CD4-positive, alpha-beta memory T cell (primary cell): ENCODE measurements at places on chromosomes 2 and 18. TPM values are rescaled to one million over a fixed set of nuclear protein-coding genes. Genes with fewer than 3 reads are reported as not detected.

DNA sequence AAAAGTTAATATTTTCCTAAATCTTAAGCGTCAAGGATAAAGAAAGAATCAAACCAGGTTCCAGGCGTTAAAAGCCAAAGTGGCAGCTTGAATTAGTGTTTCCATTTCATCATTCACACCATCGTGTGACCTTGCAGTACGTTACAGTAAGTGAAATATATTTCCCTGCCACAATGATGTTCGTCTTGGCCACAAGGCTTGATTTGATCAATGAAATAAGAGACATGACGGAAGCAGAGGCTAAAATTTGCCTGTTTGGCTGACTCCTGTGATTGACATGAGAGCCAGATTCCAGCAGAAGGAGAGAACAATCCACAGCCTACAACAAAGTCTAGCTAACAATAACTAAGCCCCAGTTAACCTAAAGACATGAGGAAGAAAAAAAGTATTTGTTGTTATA lies 62.0 kb downstream of the ASXL2 start:
- H3K4me1 ChIP-seq: peaks cover 30% of the 10 kb centered on the region
- H3K27me3 ChIP-seq: no peaks in the 10 kb centered on the region
- H3K27ac ChIP-seq: no peak overlapping the region
- no peak for DNase-seq

- H3K4me3 ChIP-seq: no peak overlapping the region
- no peaks in the 10 kb centered on the region for H3K4me1 ChIP-seq
- no peaks in the 10 kb centered on the region for H3K36me3 ChIP-seq
- DNase-seq: no peak
Measured at GRCh38 chr2:160205505-160205904, 5.4 kb upstream of the ITGB6 start.

GRCh38 chr18:3402982-3403451 lies 47.0 kb upstream of the TGIF1 start:
- H3K27ac ChIP-seq: no peak overlapping the region
- peak; percentile 25 for DNase-seq
- no peaks in the 10 kb centered on the region for H3K36me3 ChIP-seq
- H3K4me1 ChIP-seq: peaks cover 7% of the 10 kb centered on the region

- no peaks in the 10 kb centered on the region for H3K36me3 ChIP-seq
- no peak overlapping the region for H3K27ac ChIP-seq
- no peak for DNase-seq
- no peak overlapping the region for H3K4me3 ChIP-seq
- H3K4me1 ChIP-seq: peaks cover 81% of the 10 kb centered on the region
- no peaks in the 10 kb centered on the region for H3K27me3 ChIP-seq
Measured at GRCh38 chr2:39140322-39140847, 19.5 kb upstream of the SOS1 start.

GRCh38 chr2:48316753-48317750 lies 212.9 kb upstream of the STON1 start:
- H3K4me1 ChIP-seq: peaks cover 74% of the 10 kb centered on the region
- peak overlapping the region; percentile 53 for H3K27ac ChIP-seq
- no peaks in the 10 kb centered on the region for H3K27me3 ChIP-seq
- H3K36me3 ChIP-seq: no peaks in the 10 kb centered on the region
- H3K4me3 ChIP-seq: peak overlapping the region; percentile 1

DNA sequence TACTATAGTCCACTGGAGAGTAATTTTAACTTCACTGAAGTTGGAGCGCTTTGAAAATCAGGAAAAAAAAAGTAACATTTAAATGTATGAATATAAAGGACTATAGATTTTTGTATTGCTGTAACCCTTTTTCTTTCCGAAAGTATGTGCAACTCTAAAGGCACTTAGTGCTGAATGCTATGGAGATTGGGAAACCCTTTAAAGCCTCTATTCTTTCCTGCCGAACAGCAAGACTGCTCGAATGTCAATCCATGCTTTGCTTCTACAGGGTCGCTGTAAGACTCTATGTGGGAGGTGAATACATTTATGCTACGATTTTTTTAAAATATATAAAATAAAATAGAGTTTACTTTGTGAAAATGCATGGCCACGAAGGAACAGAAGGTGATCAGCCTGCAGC lies 825 bp downstream of the GRB14 start:
- H3K36me3 ChIP-seq: no peaks in the 10 kb centered on the region
- H3K4me3 ChIP-seq: no peak overlapping the region

DNA sequence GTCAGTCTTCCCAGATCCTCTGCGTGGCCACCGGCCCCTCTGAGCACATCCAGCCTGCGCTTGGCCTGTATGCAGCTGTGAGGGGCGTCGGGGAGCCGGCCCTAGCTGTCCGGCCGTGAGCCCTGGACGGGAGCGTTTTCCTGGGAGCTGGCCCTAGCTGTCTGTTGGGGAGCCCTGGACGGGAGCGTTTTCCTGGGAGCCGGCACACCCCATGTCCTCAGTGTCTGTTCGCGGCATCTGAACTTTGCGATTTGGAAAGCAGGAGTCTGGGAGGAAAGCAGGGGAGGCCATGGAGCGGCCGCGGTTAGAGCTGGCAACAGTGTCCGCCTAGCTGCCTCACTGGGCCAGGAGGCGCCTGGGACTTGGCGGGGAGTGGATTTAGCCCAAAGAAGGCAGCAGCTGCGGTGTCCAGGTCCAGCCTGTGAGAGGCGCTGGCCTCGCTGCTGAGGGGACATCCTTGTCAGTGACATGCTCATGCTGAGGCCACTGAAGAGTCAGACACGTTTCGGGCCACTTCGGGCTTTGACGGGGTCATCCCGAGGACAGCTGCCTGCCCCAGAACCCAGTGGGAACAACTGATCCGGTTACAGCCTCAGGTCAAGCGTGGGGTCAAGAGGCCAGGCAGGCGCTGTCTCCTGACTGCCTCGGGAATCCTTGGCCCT lies 75.8 kb downstream of the KCNG2 start:
- H3K36me3 ChIP-seq: no peaks in the 10 kb centered on the region
- no peaks in the 10 kb centered on the region for H3K27me3 ChIP-seq
- no peak overlapping the region for H3K4me3 ChIP-seq
- H3K4me1 ChIP-seq: no peaks in the 10 kb centered on the region
- no peak for DNase-seq

DNA sequence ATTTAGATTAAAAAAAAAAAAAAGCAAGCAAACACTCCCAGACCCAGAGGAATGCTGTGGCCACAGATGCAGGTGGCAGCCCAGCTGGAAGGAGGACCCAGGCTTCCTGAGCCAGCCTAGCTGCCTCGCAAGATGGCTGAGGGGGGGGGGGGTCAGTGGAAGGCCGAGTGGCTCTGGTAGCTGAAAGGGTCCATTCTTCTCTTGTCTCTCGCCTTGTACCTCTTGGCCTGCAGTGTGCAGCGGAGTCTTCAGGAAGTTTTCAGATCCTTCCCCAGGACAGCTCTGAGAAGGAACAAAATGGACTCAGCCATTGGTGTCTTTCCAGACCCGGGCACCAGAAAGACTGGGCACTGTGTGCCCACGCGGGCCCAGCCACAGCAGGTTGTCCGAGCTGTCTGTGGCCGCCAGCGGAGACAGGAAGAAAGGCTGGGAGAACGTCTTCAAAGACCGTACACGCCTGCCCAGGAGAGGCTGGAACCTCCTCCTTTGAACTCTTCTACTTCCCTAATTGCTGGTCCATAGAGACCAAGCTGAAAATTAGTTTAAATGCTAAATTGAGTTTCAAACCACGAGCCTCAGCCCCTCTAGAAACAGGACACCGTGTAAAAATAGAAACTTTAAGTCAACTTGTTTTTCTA lies 21.3 kb downstream of the APCDD1 start:
- DNase-seq: no peak
- H3K4me1 ChIP-seq: no peaks in the 10 kb centered on the region
- H3K27ac ChIP-seq: no peak overlapping the region
- H3K4me3 ChIP-seq: no peak overlapping the region
- no peaks in the 10 kb centered on the region for H3K27me3 ChIP-seq
- H3K36me3 ChIP-seq: no peaks in the 10 kb centered on the region

DNA sequence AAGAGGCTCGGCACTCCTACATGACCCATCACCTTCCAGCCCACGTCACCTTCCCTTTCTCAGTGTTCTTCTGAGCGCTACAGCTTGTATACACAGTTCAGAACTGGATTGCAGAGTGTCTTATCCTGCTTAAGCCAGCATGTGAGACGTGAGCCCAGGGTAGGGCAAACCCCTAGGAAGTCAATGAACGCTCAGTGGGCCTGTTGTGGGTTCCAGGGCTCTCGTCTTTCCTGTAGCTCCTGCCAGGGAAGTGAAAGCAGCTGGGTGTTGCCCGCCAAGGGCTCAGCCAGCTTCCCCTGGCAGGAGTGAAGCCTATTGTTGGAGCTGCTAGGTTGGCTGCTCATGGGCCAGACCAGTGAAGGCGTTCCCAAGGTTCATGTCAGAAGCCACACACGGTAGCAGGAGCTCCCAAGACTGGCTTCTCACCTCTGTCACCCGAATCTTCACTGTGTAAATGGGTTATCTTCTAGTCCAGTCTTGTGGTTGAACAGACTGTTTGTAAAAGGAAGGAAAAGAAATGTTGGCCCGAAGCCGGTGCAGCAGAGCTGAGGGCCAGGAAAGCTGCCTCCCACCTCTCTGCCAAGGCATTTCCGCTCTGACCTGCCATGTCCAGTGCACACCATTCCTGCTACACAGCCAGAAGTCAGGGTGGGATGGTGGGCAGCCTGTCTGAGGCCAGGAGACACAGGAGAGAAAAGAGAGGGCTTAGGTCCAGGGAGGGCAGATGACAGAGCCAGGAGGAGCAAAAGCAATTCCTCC lies 69.6 kb upstream of the RMDN2 start:
- peaks cover 19% of the 10 kb centered on the region for H3K4me1 ChIP-seq
- DNase-seq: no peak
- H3K27ac ChIP-seq: no peak overlapping the region
- no peaks in the 10 kb centered on the region for H3K27me3 ChIP-seq
- H3K4me3 ChIP-seq: no peak overlapping the region

- no peak for DNase-seq
- H3K27me3 ChIP-seq: peaks cover 3% of the 10 kb centered on the region
- H3K4me3 ChIP-seq: no peak overlapping the region
- no peaks in the 10 kb centered on the region for H3K36me3 ChIP-seq
- H3K4me1 ChIP-seq: no peaks in the 10 kb centered on the region
Measured at GRCh38 chr2:73300926-73301325, 7.6 kb upstream of the EGR4 start.

DNA sequence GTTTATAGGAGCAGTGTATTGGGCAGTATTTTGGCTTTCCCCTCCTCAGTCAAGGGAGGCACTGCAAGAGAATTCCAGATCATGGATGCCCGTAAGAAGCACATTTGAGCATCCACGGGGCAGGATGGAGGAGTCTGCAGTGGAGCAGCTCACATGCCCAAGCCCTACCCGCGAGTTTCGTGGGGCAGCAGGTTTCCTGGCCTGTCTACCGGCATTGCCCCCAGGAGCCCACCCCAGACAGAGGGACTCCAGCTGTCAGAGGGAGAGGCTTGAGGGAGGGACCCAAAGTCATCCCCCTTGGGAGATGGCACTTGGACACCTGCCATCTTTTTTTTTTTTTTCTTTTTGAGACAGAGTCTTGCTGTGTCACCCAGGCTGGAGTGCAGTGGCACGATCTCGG lies 31.3 kb downstream of the TMEM177 start:
- H3K27ac ChIP-seq: no peak overlapping the region
- no peak for DNase-seq
- no peak overlapping the region for H3K4me3 ChIP-seq

DNA sequence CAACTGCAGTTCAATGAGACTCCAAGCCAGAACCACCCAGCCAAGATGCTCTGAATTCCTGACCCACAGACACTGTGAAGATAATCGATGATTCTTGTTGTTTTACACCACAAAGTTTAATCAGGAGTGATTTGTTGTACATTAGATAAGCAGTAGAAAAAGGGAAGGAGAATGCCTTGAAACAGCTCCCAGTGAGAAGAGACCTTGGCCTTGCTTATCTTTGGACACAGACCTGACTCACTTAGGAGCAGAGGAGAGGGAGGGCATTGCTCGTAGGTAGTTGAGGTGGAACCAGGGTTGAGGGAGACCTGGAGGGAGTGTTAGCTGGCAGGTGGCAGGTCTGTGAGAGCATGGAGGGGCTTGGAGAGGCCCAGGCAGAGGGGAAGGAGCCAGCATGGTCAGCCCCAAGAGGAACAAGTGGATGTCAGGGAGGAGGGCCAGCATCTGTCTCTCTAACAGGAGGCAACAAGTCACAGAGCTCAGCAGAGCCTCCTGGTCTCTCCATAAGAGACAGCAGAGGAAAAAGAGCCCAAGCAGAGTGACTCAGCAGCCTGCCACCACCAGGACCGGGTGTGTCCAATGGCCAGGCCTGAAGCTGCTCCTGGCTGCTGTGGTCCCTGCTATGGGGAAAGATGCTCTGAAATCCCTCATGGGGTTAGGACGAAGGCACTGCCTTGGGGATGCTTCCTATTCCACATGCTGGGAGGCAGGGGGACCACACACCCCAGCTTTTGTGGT lies 161.6 kb upstream of the CAPN13 start:
- no peak overlapping the region for H3K4me3 ChIP-seq
- H3K36me3 ChIP-seq: no peaks in the 10 kb centered on the region
- DNase-seq: no peak

DNA sequence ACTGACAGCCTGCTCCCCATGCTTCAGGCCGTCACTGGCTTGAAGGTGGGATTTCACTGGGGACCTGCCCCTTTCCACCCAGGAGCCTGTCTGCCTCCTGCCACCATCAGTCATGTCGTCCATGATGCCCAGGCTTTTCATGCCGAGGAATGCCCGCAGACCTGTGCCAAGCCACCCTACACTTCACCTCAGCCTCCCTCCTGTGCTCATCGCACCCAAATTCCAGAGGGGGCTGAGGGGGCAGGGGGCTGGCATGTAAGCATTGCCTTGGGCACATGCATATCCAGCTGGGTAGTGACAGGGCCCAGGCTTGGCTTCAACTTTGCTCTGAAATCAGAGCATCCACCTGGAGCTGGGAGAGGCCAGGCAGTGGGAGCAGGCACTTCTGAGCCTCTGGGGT lies 20.9 kb upstream of the RPRM start:
- H3K36me3 ChIP-seq: no peaks in the 10 kb centered on the region
- no peaks in the 10 kb centered on the region for H3K27me3 ChIP-seq
- H3K4me1 ChIP-seq: no peaks in the 10 kb centered on the region
- DNase-seq: no peak
- no peak overlapping the region for H3K27ac ChIP-seq

DNA sequence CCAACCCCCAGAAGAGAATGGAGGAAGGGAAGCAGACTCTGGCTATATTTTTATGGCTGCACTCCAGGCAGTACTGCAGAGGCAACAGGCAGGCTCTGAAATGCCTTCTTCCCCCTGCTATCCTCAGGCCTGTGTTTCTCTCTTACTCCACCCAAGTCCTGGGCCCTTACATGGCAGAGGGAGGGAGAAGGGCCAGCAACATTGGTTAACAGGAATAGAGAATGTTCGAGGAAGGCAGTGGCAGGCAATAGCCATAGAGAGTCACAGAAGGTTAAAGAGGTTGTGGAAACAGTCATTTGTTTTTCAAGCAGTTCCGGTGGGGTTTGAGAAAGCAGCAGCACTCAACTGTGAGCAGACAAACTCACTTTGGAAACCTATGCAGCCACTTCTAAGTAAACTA lies 15.1 kb upstream of the DARS1 start:
- no peaks in the 10 kb centered on the region for H3K27me3 ChIP-seq
- no peak overlapping the region for H3K27ac ChIP-seq
- no peak for DNase-seq

GRCh38 chr2:99862566-99862965 lies 279.8 kb downstream of the AFF3 start:
- DNase-seq: no peak
- no peak overlapping the region for H3K27ac ChIP-seq
- peaks cover 19% of the 10 kb centered on the region for H3K4me1 ChIP-seq
- H3K27me3 ChIP-seq: no peaks in the 10 kb centered on the region
- no peak overlapping the region for H3K4me3 ChIP-seq

Gene ATP5F1A
- 225 TPM for total RNA-seq

Gene TGFA
- total RNA-seq: 2.9 TPM

Gene DYSF
- total RNA-seq: 0.49 TPM

Gene DUSP2
- 34.6 TPM for total RNA-seq

Gene APOB
- total RNA-seq: not detected

Gene PAX8
- 2.3 TPM for total RNA-seq

Gene TMEM37
- 0.44 TPM for total RNA-seq

Gene AQP4
- total RNA-seq: not detected
